ENCODE measurements at places on chromosomes 4 and X.

DNA sequence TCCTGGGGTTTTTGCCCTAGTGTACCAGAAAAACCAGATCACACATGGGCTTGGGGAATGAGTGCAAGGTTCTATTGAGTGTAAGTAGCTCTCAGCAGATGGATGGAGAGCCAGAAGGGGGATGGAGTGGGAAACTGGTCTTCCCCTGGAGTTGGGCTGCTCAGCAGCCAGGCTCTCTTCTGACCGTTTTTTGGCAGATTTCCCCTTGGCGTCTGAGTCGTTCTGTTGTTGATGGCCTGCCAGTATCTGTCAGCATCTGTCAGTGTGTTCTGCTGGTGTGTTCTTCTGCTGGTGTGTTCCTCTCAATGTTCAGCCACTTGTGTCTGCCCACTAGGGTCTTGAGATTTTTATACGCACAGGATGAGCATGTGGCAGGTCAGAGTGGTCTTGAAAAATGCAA lies 633.9 kb upstream of the CPEB2 start:
- no peak for DNase-seq

DNA sequence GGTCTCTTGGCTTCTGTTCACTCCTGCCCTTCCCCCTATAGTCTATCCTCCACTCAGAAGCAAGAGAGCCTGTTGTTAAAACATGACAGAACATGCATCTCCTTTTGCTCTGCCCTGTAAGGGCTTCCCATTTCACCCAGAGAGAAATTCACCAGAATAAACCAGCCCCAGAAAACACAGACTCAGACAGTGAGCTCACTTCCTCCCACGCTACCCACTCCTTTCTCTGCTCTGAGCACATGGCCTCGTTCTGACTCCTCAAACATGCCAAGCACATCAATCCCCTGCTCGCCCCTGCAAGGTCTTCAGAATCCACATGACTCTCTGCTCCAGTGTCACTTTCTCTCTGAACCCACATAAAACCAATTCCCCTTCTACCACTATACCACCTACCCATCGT lies 50.4 kb downstream of the MID1 start:
- no peak for DNase-seq

DNA sequence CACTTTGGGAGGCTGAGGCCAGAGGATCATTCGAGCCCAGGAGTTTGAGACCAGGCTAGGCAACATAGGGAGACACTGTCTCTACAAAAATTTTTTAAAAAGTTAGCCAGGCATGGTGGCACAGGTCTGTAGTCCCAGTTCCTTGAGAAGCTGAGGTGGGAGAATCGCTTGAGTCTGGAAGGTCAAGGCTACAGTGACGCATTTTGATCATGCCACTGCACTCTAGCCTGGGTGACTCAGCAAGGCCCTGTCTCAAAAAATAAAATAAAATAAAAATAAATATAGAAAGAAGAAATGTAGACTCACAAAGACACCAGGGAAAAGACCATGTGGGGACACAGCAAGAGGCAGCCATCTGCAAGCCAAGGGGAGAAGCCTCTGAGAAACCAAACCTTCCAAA lies 42.3 kb upstream of the SLC7A3 start:
- no peak for DNase-seq

DNA sequence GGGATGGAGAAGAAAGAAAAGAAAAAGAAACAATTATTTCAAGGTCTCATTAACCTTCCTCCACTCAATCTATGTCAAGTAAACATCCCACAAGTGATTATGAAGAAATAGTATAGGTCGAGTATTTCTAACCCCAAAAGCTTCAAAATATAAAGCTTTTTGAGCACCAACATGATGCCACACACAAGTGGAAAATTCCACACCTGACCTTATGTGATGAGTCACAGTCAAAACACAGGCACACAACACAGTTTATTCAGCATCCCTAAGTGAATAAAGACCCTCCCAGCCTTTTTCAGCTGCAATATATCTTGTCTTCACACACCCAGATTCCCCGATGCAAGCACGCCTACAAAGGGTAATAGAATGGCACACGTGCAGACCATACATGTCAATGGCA lies 51.7 kb upstream of the VEGFC start:
- no peak for DNase-seq
